ENCODE measurements at places on chromosomes 7 and 10. TPM values are rescaled to one million over a fixed set of nuclear protein-coding genes. Genes with fewer than 3 reads are reported as not detected.

DNA sequence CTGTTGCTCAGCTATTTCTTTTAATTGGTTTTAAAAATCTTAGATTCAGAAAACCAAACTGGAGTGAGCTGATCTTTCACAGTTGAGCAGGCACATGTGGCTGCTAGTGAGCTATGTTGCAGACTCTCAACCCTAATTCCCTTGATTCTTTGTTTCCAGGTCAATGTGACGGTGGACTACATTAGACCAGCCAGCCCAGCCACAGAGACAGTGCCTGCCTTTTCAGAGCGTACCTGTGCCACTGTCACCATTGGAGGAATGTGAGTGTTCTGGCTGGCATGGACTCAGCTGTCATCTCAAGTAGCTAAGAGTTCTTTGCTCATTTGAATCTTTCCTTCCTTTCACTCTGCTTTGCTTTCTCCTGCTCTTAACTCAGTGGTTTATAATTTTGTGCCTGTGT lies 187.1 kb downstream of the LRRC4 start:
- no peaks in the 10 kb centered on the region for H3K27me3 ChIP-seq
- H3K4me1 ChIP-seq: peaks cover 12% of the 10 kb centered on the region
- no peak overlapping the region for H3K27ac ChIP-seq
- no peak for DNase-seq
- H3K4me3 ChIP-seq: no peak overlapping the region

HPSE2 gene
- total RNA-seq: 0.50 TPM

DNA sequence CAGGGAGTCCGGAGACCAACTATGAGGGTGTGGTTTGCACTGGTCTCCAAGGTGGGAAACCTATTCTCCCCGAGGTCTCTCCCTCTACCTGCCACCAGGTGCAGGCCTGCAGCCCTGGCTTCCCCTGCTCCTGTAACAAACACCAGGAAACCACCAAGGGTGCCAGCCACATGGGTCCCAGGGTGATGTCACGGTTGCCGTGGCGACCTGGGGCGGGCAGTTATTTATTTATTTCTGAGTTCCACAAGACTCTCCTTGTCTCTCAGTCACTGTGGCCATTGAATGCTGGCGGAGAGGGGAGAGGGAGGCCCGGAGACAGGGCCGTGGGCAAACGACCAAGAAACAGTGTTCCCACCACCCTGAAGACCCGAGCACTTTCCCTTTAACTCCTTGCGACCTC lies 27.0 kb downstream of the MMD2 start:
- H3K36me3 ChIP-seq: no peaks in the 10 kb centered on the region
- no peak for DNase-seq
- H3K27me3 ChIP-seq: no peaks in the 10 kb centered on the region
- no peaks in the 10 kb centered on the region for H3K4me1 ChIP-seq

DNA sequence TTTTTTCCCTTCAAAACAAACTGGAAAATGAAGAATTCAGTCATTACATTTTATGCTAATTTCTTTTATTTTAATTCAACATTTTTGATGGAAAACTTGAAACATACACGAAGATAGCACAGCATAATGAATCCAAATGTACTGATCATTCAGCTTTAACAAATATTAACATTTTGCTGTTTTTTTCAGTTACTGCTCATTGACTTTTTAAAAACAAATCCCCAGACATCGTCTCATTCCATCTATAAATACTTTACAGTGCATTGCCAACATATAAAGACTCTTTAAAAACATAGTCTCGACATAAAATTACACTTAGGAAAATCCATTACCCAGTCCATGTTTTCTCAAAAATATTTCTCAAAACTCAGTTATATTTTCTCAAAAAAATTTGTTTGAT lies 452.3 kb downstream of the GALNT17 start:
- no peak overlapping the region for H3K4me3 ChIP-seq
- no peaks in the 10 kb centered on the region for H3K36me3 ChIP-seq
- no peaks in the 10 kb centered on the region for H3K27me3 ChIP-seq
- H3K4me1 ChIP-seq: no peaks in the 10 kb centered on the region

GRCh38 chr10:93030409-93030808 lies 30.2 kb upstream of the CYP26C1 start:
- peaks cover 21% of the 10 kb centered on the region for H3K36me3 ChIP-seq
- DNase-seq: no peak
- no peak overlapping the region for H3K4me3 ChIP-seq
- no peaks in the 10 kb centered on the region for H3K27me3 ChIP-seq

- H3K4me3 ChIP-seq: no peak overlapping the region
- no peak for DNase-seq
- H3K4me1 ChIP-seq: no peaks in the 10 kb centered on the region
These were observed 21.0 kb downstream of the SLC13A4 start for GRCh38 chr7:135706858-135707569.

GRCh38 chr7:123237-123636 lies 69.1 kb upstream of the FAM20C start:
- no peak overlapping the region for H3K4me3 ChIP-seq
- DNase-seq: no peak
- peaks cover 25% of the 10 kb centered on the region for H3K27me3 ChIP-seq
- peaks cover 40% of the 10 kb centered on the region for H3K4me1 ChIP-seq
- H3K36me3 ChIP-seq: no peaks in the 10 kb centered on the region

IMPDH1 gene
- total RNA-seq: 106 TPM

DNA sequence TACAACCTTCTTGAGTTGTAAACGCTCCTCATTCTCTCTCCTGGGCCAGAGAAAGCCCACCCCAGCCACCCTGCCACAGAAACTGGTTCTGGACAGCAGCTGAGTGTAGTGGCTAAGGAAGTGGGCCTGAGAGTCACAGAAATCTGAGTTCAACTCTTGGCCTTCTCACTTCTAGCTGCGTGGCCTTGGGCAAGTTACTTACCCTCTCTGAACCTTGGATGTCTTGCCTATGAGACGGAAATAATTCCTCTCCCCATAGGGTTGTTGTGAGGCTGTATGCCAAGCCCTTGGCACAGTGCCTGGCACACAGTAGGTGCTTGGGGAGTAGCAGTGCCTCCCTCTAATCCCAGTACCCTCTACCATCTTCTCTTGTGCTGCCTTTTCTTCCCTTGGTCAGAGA lies 51.5 kb downstream of the ADAMTS14 start:
- H3K27me3 ChIP-seq: no peaks in the 10 kb centered on the region
- no peaks in the 10 kb centered on the region for H3K36me3 ChIP-seq
- no peaks in the 10 kb centered on the region for H3K4me1 ChIP-seq
- no peak overlapping the region for H3K27ac ChIP-seq
- no peak for DNase-seq
